ENCODE measurements at places on chromosomes 1 and 21.

DNA sequence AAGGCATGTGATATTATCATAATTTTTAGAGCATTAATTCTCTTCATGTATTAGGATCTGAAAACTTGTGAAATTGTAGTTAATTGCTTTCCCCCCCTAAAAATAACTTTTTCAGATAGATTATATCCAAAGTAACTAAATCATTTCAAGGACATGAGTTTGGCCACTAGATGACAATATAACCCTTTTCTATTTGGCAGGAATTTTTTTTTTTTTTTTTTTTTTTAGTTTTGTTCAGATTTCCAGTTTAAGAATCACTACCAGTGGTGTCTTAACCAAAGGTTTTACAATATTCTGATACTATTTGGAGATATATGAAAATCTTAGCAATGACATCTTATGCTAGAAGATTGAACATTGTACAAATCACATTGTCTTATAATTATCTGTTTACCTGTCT is 370.8 kb downstream of the AMY1C start:
- no peak for DNase-seq

DNA sequence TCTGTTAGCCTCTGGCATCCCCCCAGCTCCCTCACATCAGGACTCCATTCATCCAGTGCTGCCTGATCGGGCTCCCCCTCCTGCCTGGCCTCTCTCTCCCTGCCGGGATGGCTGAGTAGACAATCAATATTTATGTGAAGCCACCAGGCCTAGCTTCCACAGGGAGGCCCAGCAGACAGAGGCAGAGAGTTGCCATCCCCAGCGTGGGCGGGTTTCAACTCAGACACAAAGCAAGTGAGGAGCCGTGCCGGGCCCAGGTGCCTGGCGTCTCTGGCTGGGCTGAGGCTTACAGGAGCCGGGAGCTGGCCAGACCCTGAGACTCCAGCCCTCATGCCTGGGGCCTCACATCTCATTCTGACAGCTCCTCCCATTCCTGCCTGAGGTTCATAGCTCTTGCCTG is 34.5 kb upstream of the ATP2B4 start:
- no peak for DNase-seq

- no peak for DNase-seq
Measured at GRCh38 chr21:39750670-39751069, 5.7 kb downstream of the IGSF5 start.

- DNase-seq = no peak
Measured at GRCh38 chr1:22428672-22429071, 23.0 kb upstream of the ZBTB40 start.

DNA sequence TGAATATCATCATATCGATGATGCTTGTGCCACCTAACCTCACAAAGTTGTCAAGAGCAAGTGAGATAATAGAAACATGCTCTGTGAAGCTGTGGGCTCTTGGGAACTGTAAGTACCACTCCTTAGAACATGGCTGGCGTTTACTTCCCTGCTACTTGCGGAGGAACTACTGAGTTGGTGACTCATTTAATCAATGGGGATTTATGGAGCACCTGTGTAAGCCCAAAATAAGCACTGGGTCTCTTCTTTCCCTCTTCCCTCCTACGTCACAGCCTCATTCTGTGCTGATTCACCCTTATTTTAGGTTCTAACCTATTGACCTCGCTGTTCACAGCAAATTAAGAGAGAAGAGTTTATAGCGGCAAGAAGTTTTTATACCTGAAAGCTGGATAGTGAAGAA is 52.9 kb downstream of the PRDM2 start:
- DNase-seq = no peak

- no peak for DNase-seq
Measured at GRCh38 chr1:36300526-36300925, 5.6 kb upstream of the SH3D21 start.

- DNase-seq = no peak
Measured at GRCh38 chr1:165914136-165914798, 86.9 kb downstream of the UCK2 start.

DNA sequence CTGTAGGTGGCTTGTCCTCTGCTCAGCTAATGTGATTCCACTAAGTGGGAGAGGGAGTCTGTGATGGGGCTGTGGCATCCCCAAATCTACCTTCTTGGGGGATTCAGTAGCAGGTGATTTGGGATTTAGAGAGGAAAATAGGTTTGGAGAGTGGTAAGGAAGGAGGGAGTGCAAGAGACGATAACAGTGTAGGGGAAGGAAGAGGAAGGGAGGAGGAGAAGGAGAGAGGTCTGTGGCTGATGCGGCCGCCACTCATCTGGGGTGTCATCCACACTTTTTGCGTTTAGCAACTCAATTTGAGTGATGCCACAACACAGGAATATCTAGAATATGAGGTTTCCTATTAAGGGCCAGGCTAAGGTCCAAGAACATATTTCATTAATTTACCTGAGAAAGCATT is 23.8 kb upstream of the PCP4 start:
- no peak for DNase-seq

GRCh38 chr1:200889571-200889970 is 5.1 kb upstream of the INAVA start:
- DNase-seq = no peak

- DNase-seq = no peak
Measured at GRCh38 chr1:240004086-240004749, 87.5 kb upstream of the FMN2 start.

- DNase-seq = no peak
Measured at GRCh38 chr1:240189386-240189989, 97.8 kb downstream of the FMN2 start.

- DNase-seq = no peak
Measured at GRCh38 chr1:169124459-169124858, 18.0 kb downstream of the ATP1B1 start.

- no peak for DNase-seq
Measured at GRCh38 chr1:89978755-89979154, 16.2 kb upstream of the ZNF326 start.

Data from activated CD4-positive, CD25-positive, alpha-beta regulatory T cell (primary cell).